ENCODE measurements at places on chromosomes 12 and 14.

DNA sequence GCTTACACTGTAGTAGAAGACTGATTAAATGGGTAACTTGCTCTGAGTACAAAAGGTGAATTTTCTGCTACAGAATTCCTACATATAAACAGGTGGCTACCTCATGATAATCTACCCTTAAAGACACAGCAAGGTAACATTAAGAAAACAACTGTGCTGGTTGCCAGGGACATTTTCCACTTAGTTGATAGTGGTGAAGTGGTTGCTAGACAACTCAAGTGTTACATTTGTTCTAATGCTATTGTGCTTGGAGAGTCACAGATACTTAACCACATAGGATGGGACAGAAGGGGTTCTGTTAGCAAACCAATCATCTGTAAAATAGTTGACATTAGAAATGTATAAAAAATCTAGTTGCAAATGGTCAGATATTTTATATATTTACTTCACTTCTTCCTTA is 870.3 kb upstream of the SEL1L start:
- DNase-seq = no peak

GRCh38 chr12:50053583-50053982 is 3.8 kb upstream of the ASIC1 start:
- no peak for DNase-seq

- DNase-seq = peak; percentile 87
Observed at GRCh38 chr14:68193970-68194681, 374.5 kb downstream of the RAD51B start.

DNA sequence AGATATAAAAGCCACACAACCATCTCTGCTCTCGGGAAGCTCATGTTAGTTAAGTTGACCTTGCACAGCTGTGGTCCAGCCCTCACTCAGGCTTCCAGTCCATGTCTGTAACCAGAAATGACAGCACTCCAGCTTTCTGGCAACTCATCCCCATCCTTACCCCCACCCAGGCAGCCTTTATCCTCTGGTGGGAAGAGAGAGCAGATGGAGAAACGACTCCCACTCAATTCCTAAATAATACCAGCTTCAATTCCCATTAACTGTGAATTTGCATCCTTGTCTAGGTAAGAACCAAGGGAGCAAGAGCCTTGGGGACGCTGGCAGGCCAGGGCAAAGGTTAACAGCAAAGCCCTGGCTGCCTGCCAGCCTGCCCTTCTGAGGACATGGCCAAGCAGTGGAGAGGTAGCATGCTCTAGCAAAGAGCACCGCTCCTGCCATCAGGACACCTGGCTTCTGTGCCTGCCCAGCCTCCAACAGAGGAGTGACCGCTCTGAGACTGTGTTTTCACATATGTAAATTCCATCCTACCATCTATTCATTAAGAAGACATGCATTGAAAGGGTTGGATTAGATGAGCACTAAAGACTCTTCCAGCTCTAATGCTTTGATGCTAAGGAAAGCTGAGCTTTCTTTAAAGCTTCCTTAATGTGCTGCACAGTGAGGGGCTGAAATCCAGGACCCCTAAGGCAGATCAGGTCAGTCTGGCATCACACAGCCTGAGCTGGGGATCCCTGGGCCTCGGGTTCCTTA is 236.1 kb downstream of the GRIN2B start:
- no peak for DNase-seq

- DNase-seq = no peak
Observed at GRCh38 chr14:53355581-53356112, 202.5 kb upstream of the DDHD1 start.

- DNase-seq = no peak
Observed at GRCh38 chr12:26493656-26494055, 298.3 kb downstream of the SSPN start.

- DNase-seq = no peak
Observed at GRCh38 chr12:103751171-103751570, 89.9 kb downstream of the NT5DC3 start.

- no peak for DNase-seq
Observed at GRCh38 chr14:103699261-103699661, 16.0 kb downstream of the XRCC3 start.

- DNase-seq = no peak
Observed at GRCh38 chr14:92392711-92393110, 69.7 kb downstream of the SLC24A4 start.

- peak; percentile 21 for DNase-seq
Observed at GRCh38 chr12:62466018-62466593, 520 bp upstream of the MON2 start.

- no peak for DNase-seq
Observed at GRCh38 chr14:68309616-68310015, 483.3 kb downstream of the ZFP36L1 start.

- DNase-seq = no peak
Observed at GRCh38 chr14:68747393-68747792, 45.5 kb downstream of the ZFP36L1 start.
